ENCODE measurements at places on chromosomes 6 and 20.

GRCh38 chr6:157789297-157789696, 33.7 kb upstream of the SNX9 start:
- no peak for DNase-seq

DNA sequence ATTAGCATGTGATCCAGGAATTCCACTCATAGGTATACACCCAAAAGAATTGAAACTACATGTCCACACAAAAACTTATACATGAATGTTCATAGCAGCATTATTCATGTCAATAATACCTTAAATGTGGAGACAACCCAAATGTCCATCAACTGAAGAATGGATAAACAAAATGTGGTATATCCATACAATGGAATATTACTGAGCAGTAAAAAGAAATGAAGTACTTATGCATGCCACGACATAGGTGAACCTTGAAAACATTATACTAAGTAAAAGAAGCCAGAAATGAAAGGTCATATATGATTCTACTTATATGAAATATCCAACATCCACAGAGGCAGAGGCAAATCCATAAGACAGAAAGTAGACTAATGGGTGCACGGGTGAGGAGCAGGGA, 159.9 kb downstream of the UNC5CL start:
- DNase-seq, result no peak

GRCh38 chr6:100447081-100447899, 17.4 kb downstream of the SIM1 start:
- peak; percentile 65 for DNase-seq

- DNase-seq, result no peak
These were observed 200.5 kb downstream of the ARID1B start for GRCh38 chr6:156977527-156978291.

DNA sequence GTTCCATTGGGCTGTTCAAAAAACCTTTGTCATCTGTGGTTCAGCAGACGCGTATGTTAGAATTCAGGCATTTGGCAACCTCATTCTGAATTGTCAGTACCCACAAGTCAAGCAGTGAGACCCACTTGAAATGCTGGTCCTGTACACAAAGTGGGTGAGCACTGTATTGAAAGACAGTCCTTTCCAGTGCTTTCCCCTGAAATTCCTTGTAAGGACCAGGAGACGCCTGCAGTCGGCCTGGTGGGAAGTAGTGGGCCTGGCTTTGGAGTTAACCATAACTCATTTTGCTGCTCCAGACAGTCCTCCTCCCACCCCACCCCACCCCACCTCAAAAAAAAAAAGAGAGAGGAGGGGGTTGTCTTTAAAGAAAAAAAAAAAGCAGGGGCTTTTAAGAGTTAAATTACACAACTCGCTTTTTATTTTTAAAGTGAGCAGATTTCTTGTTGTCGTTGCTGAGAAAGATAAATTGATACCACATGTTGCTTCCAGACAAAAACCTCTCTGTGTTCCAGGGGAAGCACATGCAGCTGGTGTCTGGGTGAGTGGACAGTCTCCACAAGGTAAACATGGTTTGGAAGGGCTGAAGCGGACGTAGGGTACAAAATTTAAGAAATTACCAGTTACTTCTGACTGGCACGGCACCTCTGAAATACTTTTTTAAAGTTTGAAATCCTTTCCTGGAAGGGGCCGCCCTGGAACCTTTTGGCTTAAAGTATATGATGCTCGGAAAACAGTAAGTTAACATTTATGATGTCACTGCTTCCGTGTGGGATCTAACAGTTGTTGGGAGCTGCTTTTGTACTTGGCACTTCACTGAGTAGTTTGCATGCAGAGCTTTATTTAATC, 95.3 kb downstream of the FOXO3 start:
- DNase-seq, result peak; percentile 47

- DNase-seq, result no peak
These were observed 127.4 kb downstream of the CDH26 start for GRCh38 chr20:60085551-60086132.

- DNase-seq, result no peak
These were observed 18.9 kb downstream of the CDH26 start for GRCh38 chr20:59977086-59977485.

- DNase-seq, result no peak
These were observed 44.5 kb upstream of the IL20RA start for GRCh38 chr6:137089305-137089704.

DNA sequence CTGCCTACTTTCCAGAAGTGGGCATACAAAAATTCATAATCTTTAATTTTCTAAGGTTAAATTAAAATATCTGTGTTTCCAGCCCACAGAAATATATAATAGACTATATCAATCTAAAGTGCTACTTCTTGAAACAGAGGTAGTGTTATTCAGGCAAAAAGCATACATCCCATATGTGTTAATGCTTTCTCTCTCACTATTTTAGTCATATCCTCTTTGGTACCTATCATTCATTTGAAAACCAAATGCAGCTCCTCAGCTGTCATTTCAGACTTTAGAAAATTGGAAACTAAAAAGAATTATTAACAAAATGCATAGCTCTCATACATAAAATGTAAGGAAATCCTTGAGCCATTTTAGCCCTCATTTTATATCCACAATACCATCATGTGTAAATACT, 925 bp downstream of the FHL5 start:
- no peak for DNase-seq

- no peak for DNase-seq
These were observed 230.7 kb upstream of the MARCKS start for GRCh38 chr6:113626475-113626874.

- DNase-seq, result no peak
These were observed 4.2 kb upstream of the TSBP1 start for GRCh38 chr6:32375739-32376529.
